ENCODE measurements at places on chromosomes 3 and 15.
A peak's percentile ranks its signal among the peaks of the same experiment; 100 is the strongest.

GRCh38 chr3:45612918-45613602, 18.5 kb downstream of the LIMD1 start:
- no peak for DNase-seq

DNA sequence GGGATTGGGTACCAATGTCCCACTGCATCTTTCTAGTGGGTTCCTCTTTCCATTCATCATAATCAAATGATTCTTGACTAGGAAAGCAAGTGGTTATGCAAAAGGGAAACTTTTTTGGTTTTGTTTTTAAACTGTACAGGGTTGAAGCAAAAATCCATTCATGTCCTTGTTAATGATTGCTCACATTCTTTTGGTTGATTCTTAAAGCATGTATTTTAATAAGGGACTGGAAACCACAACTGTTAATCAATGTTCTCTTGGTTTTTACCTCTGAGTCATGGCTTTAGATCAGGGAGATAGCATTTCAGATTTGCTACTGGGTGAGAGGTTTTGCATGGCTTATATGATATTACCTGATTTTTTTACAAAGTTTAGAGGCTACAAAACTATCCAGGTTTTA, 371.7 kb upstream of the RGMA start:
- DNase-seq, result no peak

DNA sequence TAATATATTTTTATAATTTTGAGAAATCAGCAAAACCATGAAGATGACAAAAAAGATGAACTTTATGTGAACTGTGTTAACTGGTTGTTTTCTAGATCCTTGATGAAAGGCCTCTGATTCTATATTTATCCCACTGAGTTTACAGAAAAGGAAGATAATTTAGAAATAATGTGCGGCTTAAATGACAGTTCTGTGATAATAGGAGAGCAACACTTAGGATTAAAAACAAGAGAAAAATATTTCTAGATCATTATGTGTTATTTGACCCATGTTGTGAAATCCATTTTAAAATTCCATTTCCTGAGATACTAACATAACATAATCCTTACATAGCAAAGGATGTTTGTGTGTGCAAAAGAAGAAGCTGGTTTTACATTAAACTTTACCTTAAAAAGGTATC, 598.0 kb downstream of the DIPK2A start:
- no peak for DNase-seq

GRCh38 chr3:58072763-58073130, 64.5 kb downstream of the FLNB start:
- DNase-seq, result no peak

GRCh38 chr15:43406189-43406588, 35.3 kb downstream of the TUBGCP4 start:
- DNase-seq, result no peak

- no peak for DNase-seq
Observed at GRCh38 chr3:63617391-63617790, 35.1 kb upstream of the SNTN start.

DNA sequence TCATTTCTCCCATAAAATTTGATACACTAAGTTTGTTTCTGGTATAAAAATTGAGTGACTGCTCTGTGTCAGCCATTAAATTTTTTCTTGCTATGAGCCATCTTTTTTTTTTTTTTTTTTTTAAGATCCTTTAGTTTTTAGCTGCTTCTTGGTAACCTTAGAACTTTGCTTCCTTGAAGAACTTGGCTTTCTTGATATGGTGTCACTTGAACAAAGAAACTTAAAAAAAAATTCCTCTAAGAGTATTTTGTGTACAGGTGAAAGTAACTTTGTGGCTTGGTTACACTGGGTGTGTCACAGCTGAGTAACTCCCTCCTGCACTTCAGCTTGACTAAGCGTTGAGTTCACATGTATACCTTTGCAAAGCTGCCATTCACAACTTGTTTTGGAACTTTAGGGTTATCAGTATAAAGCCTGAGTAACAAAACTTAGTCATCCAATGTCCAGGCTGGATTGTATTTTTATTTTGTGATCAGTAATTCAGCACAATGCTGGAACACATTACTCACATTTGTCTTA, 6.5 kb downstream of the CHD2 start:
- no peak for DNase-seq

- DNase-seq, result no peak
Observed at GRCh38 chr3:11671648-11672100, 28.0 kb upstream of the VGLL4 start.

DNA sequence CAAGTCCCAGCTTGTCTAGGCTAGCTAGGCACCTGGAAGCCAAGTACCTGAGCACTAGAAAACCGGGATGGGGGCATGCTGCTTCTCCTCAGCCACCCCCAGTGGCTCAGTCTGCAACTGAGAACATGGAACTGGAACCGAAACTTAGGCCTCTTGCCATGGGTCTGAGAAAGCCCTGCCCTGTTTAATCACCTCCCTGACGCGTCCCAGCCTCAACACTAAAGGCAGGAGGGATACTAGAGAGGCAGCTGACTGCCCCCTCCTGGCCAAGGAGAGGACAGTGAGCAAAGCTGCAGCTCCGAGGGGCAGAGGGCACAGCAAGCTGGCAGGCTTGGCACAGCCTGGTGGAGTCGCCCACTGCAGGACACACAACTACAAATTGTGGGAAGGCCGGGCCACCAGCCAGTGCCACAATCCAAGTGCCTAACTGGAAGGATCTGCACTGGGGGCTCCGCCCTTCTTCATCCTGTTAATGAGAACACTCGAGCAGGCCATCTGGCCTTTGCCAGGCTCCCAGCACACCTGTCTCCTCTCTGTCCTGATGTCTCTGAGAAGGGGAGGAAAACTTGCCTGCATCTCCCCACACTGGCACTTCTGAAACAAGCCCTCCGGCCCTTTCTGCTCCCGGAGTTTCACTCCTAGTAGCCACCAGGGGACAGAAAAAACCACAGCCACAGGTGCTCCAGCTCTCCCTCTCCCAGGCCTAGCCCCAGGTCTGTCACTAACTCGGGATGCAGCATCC, 53.7 kb downstream of the BDH1 start:
- no peak for DNase-seq

DNA sequence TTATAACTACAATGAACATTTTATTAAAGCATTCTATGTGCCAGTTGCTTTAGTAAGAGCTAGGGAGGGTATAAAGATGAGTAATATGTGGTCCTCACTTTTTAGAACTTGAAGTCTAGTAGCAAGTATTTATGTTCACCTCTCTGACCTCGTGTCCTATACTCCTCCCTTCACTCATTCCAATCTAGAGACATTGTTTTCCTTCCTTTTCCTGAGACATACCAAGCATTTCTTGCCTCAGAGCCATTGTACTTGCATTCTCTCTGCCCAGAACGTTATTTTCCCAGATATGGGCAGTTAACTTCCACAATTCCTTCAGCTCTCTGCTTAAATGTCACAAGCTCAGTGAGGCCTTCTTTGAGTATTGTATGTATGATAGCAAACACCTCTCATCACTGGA, 408.6 kb downstream of the PDCD6IP start:
- DNase-seq, result no peak

- DNase-seq, result no peak
Observed at GRCh38 chr3:195259154-195259474, 11.8 kb downstream of the XXYLT1 start.

- no peak for DNase-seq
Observed at GRCh38 chr15:66071160-66071920, 182.2 kb downstream of the MEGF11 start.

- DNase-seq, result no peak
Observed at GRCh38 chr3:11275926-11276325, 3.7 kb downstream of the ATG7 start.

DNA sequence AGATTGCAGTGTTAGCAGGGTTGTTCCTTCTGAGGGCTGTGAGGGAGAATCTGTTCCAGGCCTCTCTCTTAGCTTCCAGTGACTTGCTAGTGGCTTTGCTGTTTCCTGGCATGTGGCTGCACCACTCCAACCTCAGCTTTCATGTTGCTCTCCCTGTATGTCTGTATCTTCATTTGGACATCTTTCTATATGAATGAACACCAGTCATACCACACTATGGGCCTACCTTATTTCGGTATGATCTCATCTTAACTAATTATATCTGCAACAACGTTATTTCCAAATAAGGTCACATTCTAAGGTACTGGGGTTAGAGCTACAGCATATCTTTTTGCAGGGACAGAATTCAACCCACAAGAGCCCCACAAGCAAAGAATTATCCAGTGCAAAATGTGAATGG, 356.7 kb upstream of the UMPS start:
- DNase-seq, result no peak

GRCh38 chr3:153892126-153892525, 229.1 kb upstream of the ARHGEF26 start:
- no peak for DNase-seq

- DNase-seq, result no peak
Observed at GRCh38 chr3:141384157-141384556, 15.9 kb downstream of the ZBTB38 start.

- no peak for DNase-seq
Observed at GRCh38 chr3:55704521-55704920, 217.4 kb upstream of the WNT5A start.

DNA sequence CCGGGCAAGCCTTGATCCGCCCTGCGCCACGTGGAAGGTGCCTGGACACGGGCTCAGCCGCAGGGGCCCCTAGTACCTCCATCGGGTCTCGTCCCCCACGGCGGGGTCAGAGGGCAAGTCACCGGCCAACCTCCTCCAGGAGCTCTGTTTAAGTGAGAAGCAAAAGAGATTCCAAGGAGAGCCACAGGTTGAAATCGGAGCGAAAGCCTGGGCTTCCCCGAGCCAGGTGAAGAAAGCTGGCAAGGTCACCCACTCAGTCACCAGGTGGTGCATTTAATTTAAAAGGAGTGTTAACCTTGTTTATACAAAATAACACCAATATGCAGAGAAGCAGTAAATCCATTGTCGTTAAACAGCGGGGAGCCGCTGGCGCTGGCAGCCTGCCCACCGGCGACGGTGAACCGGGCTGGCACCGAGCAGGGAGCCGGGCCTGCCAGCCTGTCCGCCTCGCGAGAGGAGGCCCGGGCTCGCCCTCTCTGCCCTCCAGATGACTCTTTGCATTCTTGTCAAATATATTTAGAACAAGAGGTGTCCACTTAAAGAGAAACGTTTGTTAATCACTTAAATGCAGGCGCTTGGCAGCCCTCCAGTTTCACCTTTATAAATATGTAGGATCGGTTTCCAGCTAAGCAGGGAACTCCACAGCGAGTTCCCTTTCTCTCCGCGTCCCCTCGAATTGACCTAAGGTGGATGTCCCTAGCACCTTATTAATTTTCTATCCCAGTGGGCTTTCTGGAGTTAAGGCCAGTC, 277.3 kb upstream of the NR2F2 start:
- no peak for DNase-seq

DNA sequence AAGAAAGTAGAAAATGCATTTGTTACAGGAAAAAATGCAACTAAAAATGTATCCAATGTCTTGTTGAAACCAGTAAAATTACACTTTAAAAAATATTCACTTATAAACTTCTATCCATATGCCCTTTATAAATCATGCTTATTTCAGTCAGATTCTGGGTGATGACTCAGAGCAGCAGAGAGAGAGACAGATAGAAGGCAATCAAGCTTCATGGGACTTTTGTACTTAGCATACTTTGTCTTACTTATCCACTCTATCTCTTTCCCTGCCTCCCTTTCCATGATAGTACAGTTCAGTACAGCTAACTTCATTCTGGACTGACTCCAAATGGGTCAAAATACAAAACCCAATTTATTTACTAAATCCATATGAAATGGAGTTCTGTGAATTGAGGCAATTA, 1438.2 kb downstream of the ZPLD1 start:
- DNase-seq, result no peak

DNA sequence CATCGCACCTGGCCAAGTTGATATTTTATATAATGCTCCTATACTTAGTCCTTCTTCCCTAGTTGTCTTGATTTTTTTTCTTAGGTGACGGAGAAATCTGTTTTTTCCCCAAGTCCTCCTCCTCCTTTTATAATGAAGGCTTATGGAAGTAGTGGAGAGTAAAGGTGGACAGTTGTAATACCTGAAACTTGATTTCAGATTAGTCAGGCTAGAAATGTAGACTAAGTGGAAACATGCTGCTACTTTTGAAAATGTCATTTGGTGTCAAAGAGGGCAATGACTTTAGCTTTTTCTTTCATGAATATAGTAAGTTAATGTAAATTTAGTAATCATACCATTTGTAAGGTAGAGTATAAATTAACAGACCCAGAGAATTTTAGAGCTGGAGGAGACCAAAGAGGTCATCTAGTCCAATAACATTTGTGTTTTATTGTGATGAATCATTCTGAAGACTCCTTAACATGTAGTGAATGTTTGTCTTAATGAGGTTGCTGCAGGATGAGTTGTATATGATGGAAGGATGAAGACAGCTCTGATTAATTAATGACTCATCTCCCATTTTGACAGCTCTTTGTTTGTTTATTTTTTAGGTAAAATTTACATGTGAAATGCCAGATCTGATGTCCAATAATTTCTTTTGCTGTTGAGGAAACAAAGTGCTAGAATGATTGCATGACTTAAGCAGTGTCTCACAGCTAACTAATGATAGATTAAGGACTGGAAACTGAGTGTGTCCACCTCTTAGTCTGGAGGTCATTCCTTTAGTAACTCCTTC, 8.7 kb downstream of the CTDSPL2 start:
- no peak for DNase-seq

GRCh38 chr15:72685925-72686794, at the start of the genes BBS4 and HIGD2B:
Gene BBS4, plus strand, starts transcription at chr15:72686207. Its CDS starts 21 bp downstream, at chr15:72686228.
Gene HIGD2B, minus strand, starts transcription at chr15:72686182. Its CDS starts 9,808 bp downstream, at chr15:72676374.
- peak; percentile 67 for DNase-seq

- no peak for DNase-seq
Observed at GRCh38 chr3:182389071-182389815, 404.1 kb upstream of the ATP11B start.

GRCh38 chr15:96321639-96322535, 8.6 kb upstream of the NR2F2 start:
- DNase-seq, result no peak

- no peak for DNase-seq
Observed at GRCh38 chr15:55319537-55320237, 665 bp downstream of the PIGB start.

- DNase-seq, result no peak
Observed at GRCh38 chr3:117228466-117228865, 518.9 kb downstream of the TUSC7 start.

GRCh38 chr15:41790756-41791546, 16.7 kb downstream of the MAPKBP1 start:
- DNase-seq, result no peak

GRCh38 chr3:52068730-52069129, 12.4 kb upstream of the DUSP7 start:
- no peak for DNase-seq

- DNase-seq, result no peak
Observed at GRCh38 chr15:65099336-65099735, 15.7 kb downstream of the UBAP1L start.

DNA sequence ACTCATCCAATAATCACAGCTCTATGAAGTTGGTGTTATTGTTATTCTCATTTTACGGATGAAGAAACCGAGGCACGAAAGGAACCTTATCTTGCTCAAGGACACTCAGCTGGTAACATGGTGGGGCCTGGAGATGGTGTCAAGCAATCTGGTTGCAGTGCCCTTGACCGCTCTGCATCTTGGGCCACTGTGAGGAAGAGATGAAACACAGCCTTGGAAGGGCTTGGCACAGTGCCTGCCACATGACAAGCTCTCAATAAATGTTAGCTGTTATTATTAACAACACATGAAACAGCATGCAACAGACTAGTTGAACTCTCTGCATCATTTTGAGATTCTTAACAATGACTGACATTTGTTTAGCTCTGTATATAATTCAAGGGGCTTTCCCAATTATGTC, 10.1 kb upstream of the ITGA11 start:
- no peak for DNase-seq
